Epithelial cell of prostate (primary cell): ENCODE measurements at places on chromosomes 13 and 19.
A peak's percentile ranks its signal among the peaks of the same experiment; 100 is the strongest.

DNA sequence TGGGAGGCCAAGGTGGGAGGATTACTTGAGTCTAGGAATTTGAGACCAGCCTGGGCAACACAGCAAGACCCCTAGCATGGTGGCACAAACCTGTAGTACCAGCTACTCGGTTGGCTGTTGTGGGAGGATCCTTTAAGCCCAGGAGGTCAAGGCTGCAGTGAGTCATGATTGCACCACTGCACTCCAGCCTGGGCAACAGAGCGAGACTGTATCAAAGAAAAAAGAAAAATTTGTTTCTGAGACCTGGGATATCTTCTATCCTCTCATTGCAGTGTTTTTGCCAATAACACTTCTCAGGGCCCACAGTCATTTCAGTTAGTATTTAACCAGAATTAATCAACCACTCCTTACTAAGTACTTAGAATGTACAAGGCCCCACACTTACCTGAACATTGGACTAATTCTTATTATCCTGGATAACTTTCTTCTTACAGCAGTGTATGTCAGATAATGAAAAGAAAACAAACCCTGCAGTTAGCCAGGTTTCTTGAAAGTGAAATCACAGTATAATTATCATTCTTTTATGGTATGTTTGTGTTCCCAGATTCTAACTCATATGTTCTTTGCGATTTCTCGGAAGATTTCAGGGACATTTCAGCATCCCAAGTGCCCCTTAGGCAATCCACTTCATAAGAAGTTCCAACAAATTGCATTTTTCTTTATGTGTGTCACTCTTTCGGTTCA lies 75.6 kb upstream of the KLF5 start:
- no peak for DNase-seq

DNA sequence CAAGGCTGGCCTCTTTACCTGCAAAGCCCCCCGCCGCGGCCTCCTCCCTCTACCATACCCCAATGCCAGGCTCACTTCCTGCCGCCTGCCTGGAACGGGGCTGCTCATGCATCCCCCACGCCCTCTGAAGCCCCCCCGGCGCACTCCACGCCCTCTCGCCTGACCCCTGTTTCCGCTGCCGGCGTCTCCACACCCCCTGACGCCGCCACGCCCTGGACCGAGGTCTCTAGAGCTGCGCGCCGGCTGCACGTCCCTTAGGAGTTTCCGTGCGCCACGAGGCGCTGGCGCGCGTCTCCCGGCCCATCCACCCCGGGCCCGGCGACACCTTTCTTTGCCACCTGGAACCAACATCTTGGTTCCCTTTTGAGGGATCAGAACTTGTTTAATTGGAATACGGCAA lies 16.0 kb downstream of the DPRX start:
- no peak for DNase-seq

GRCh38 chr13:80858131-80858530 lies 517.2 kb upstream of the SPRY2 start:
- DNase-seq = no peak

GRCh38 chr13:21426238-21426637 lies 32.9 kb downstream of the ZDHHC20 start:
- DNase-seq = no peak

GRCh38 chr13:32538143-32538620 lies 413 bp downstream of the N4BP2L2 start:
- peak; percentile 10 for DNase-seq

GRCh38 chr19:5041168-5041912 lies 72.4 kb downstream of the KDM4B start:
- DNase-seq = no peak

GRCh38 chr13:47085346-47085745 lies 188.5 kb upstream of the HTR2A start:
- DNase-seq = no peak

DNA sequence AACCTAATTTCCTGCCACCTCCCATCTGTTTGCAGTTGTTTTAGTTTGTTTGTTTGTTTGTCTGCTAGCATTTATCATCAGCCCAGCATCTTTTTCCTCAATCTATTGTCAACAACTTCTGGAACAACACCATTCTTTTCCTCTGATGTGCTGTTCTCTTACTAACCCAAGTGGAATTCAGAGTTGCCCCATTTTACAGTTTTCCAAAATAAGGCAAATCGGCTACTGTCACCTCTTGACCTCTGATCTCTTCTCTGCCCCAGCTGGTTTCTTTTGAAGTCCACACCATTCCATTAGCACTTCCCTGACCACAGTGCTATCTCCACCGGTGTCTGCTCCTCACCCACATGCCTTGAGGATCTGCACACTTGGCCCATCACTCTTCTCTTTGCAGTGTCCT lies 102.4 kb downstream of the EFNB2 start:
- no peak for DNase-seq

GRCh38 chr13:35838356-35838755 lies 292.8 kb downstream of the DCLK1 start:
- no peak for DNase-seq

DNA sequence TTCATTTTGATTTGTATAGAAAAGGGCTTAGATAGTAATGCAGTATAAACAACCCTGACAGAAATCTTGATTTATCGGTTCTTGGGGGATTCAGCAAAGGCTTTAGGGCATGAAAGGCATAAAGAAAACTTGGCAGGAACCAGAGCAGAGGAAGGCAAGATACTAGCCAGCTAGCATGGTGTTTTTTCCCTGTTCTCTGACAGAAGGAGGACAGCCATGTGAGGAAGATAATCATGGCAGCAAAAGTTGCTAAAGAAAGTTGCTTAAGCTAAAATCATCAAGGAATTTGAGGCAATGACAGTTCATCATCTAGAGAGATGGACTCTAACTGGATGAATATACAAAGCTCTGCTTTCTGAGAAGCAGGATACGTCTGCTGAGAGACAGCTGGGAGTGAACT lies 294.1 kb downstream of the KCNRG start:
- DNase-seq = no peak

DNA sequence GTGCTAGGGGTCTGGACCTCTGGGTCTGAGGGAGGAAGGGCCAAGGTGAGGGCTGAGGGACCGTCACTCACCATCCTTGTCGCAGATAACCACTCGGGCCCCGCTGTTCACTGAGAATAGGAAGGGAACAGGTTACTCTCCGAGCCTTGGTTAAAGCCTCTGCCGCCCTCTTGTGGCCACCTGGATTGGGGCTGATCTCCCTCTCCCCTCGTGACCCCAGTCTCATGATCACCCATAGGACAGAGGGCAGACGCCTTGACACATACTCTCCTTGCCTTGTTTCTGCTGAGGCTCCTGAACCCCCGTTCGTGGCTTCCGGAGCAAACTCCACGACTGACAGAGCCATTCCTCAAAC lies 580 bp downstream of the HSD17B14 start:
- DNase-seq = no peak

- DNase-seq = no peak
These were observed 2.7 kb downstream of the ALDH16A1 start for GRCh38 chr19:49455773-49456172.

DNA sequence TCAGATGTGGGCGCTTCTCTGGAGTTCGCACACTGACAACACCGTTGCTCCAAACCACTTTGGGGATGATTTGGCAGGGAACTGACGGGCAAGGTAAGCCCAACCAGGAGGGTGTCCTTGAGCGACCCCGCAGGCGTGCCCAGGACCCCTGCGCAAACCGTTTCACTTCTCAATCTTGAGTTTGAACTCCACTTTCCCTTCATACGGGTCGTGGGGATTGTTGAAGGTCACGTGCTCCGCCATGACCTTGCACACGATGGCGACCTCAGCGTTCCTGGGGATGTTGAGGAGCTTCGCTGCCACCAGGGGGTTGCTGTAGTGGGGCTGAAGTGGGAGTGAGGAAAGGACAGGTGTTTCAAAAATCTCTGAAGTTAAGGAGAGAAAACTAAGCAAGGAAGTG lies 8.8 kb downstream of the ATP4B start:
- no peak for DNase-seq

DNA sequence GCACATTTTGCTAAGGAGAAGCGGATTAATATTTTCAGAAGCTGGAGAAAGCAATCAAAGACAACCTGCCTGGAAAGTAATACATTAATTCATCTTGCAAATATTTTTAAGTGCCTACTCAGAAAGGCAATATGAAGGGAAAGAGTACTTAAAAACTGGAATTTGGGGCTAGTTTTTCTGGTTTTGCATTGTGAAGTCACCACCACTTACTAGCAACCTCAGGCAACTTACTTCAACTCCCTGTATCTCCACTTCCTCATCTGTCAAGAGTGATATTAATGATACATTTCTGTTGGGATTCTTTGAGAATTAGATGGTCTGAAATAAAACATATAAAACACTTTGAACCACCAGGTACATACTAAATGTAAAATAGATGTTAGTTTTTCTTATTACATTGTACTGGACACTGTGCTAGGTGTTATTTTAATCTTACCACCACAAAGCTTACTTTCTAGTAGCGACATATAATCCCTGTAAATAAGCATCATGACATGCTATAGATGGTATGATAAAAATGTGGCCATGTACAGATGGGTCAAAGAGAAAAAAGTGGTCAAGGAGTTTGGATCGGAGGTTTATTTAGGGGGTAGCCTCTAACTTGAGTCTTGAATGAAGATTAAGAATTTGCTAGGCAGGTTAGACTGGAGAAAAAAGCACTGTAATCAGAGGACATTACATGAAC lies 101.2 kb downstream of the SPRY2 start:
- DNase-seq = no peak

GRCh38 chr19:50490411-50490811 lies 13.8 kb upstream of the GARIN5A start:
- DNase-seq = no peak

- no peak for DNase-seq
These were observed 70.4 kb downstream of the ZMYM2 start for GRCh38 chr13:20028953-20029352.

DNA sequence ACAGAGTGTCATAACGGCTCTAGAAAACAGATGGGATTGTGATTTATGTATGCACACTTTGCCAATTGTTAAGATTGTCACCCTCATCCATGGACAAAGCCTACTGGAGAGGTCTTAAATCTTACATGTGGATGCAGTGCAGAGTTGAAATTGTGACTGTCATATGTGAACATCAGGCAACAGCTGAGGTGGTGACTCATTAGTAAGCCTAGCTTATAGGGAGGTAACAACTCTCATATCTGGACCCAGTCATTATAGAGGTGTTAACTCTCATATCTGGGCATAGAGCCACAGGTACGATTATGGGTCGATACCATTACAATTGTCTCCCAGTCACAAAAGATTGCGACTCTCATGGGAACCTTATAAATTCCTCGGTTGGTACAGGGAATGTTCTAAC lies 29.8 kb upstream of the ZNF254 start:
- DNase-seq = no peak

- DNase-seq = no peak
These were observed 22.3 kb downstream of the TMEM161A start for GRCh38 chr19:19115954-19116353.

DNA sequence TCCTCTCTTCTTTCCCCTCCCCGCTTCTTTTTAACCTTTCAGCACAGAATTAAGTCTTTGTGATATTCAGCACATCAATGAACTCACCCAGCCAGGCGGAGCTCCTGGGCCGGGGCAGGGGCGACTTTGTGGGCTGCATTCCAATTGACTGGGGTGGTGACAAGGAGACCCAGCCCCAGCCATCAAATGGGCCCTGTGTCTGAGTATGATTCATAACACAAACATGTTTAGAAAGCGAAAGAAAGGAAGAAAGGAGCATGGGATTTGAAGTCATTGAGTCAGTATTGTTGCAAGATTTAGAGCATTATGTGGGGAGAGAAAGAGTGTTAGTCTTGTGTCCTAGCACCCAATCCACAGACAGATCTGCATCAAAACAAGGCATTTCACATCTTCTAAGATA lies 185.3 kb downstream of the LHFPL6 start:
- no peak for DNase-seq

- DNase-seq = no peak
These were observed 10.5 kb downstream of the NACC1 start for GRCh38 chr19:13128583-13128982.

GRCh38 chr19:35751839-35752745 lies 3.7 kb downstream of the LIN37 start:
- DNase-seq = no peak

GRCh38 chr13:112200200-112200599 lies 133.3 kb downstream of the SOX1 start:
- DNase-seq = no peak

- no peak for DNase-seq
These were observed 130.6 kb downstream of the DLEU7 start for GRCh38 chr13:50712881-50713280.

DNA sequence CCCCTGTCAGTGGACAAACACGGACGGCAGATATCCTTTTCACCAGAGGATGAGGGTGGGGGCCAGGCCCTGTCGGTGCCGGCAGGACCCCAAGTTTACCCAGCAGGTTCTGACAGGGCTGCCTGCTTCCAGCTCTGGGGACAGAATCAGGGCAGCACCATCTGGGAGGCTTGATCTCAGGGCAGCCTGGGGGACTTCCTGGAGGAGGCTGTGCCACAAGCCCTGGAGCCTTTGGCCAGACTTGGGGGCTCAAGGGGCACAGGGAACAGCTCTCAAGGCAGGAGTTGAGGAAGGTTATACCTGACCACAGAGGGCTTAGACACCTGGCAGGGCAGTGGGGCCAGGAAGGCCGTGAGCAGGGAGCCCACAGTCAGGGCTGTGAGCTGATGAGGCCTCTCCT lies 45.2 kb downstream of the COMP start:
- no peak for DNase-seq

DNA sequence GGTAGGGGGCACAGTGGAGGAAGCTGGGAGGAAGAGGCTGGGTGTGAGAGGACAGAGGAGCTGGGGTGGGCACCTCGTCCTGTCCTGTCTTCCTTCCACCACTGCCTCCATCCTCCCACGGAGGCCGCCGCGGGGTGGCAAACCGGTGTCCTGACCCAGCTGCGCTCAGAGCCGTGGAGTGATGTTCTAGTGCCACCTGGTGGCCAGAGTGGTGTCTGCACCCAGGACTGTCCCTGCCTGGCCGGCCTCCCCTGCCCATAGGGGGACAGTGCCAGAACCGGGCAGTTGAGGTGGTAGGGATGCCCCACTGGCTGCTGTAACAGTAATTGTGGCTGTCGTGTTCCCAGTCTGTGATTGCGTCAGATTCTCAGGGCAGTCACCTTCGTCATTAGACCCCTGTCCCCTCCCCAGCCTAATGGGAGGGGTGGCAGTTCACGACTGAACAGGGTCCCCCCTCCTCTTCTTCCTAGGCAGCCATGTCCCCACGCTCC lies 11.1 kb upstream of the ARRDC2 start:
- no peak for DNase-seq
